Activated CD8-positive, alpha-beta memory T cell treated with anti-CD3 and anti-CD28 coated beads for 1 hour (primary cell): ENCODE measurements at places on chromosomes 3 and 15.

DNA sequence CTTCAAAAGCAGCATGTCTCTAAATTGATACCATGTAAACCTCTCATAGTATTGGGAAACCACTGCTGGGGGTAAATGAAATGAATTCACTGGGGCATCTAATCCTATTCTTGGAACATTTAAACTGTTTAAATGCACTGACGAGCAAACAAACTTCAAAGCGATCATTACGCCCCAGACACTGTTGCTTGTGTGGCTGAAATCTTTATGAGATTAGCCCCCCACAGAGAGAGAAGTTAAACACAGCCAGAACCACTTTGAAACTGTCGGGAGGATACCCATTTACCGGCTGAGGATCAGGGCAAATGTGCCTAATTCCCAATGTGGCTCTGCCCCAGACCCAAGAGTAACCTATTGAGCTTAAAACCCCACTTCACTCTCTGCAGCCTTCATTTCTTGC, 308.4 kb upstream of the CDIN1 start:
- no peak for DNase-seq

DNA sequence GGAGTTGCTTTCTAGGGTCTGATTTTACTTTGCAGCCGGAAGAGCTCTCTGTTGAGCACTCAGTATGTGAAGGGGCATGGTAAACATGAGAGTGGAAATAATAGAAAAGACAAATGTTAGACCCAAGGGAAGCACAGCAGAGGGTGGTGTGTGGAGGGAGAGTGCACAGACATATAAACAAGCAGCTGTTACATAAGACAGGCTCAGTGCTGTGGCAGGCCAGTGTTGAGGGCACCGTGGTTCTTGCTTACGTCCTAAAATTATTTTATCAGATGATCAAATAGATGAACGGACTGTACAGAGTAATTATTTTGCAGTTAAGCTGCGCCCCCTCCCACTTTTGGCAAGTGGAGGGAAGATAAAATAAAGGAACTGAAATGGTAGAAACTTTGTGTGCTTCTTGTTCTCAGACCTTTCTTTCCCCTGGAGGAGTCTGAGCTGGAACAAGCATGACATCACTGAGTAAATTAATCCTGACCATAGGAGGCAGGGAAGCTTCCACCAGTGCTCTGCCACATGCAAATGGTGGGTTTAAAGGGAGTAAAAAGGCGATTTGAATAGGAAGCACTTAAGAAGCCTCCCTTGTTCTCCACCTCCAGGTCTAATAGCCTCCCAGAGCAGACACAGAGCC, 205.6 kb downstream of the IL20RB start:
- no peak for DNase-seq

DNA sequence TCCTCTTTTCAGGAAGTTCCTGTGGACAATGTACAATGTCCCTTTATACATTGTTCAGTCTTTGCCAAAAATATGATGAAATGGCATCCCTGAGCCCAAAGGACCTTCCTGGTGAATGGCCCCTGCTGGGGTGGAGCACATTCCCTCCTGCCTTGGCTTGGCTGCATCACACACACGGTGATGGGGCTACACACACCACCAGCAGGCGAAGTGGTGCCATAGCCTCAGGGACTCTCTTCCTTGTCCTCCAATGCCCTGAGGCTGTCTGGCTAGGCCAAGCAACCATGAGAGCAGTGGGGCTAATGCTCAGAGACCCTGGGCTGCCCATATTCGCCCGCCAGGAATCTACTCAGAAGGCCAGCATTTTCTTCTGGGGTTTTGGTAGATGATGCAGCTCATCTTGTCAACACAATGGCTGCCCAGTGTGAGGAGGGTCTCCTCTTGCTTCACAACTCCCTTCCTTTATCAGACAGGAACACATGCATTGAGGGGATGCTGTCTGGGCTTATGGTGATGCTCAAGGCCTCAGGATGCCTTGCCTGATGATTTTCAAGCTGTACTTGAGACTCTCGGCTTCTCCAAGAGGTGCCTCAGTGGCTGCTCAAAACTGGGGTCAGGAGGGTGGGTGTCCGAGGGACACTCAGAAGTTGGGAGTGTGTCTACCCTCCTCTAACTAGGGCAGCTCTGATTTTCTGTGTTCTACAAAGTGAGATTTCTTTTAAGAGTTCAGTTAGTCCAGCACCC, 40.9 kb upstream of the EPHB1 start:
- DNase-seq = no peak

GRCh38 chr3:63940389-63940757, 28.2 kb upstream of the SCAANT1 start:
- no peak for DNase-seq

DNA sequence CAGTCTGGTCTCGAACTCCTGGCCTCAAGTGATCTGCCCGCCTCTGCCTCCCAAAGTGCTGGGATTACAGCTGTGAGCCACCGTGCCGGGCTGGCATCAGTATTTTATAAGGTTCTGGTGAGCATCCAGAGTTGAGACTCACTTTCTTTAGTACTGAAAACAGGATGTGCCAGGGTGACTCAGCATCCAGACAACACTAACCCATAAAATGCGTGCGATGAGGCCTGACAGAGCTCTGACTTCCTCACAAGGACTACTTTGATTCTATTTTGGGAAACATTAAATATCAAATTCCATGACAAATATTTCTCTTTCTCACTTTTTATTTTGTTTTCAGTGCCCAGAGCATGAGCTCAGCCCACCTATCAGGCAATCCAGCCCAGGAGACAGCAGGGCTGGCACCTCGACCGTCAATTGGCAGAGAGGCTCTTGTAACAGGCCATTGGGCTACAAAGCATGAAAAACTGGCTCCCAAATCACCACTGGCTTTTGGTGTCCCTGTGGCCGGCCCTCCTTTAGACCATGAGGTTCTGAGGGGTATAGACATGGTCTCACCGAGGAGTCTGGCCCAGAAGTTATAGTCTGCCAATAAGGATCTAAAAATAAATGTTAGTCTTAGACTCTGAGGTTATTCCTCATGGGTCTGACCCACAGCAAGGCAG, 75.0 kb downstream of the FEM1B start:
- no peak for DNase-seq

DNA sequence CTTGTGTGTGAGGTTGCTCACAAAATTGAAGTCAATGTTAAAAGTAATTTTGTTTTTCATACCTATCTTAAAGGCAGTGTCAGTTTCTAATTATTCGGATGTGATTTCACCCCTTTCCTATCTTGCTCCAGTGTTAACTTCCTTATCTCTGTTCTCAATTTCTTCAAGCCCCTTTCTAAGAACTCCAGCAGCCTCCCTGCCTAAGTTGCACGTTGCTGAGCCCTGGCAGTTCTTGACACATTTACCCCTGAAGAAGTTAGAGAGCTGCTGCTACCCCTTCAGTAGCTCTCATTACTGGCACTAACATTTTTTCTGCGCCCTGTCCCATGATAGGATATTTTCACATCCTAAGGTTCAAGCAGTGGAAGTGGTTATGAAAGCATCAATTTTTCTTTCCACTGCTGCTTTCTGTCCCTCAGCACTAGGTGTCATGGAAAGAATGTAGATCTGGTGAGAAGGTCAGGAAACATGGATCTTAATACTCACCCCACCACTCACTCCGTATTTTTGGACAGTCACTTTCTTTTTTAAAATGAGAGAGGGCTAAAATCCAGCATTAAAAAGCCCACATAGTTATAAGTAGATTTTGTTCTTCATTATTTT, 62.9 kb downstream of the OPA1 start:
- no peak for DNase-seq

DNA sequence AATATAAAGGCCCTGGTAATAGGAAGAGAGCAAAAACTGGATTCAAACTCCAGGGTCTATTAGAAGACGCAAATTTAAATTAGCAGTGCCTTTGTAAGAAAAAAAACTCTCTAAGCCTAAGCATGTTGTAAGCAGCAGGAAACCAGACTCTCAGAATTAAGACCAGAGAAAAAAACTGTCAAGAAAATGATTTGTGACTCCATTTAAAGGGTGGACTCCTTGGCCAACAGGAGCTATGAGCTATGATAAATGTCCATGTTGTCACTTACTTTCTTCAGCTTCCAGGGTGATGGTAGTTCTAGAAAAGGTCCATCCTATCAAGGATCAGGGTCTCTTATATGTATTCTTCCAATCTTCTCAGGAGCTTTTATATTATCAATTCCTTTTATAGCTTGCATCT, 34.9 kb upstream of the CCDC50 start:
- DNase-seq = no peak

DNA sequence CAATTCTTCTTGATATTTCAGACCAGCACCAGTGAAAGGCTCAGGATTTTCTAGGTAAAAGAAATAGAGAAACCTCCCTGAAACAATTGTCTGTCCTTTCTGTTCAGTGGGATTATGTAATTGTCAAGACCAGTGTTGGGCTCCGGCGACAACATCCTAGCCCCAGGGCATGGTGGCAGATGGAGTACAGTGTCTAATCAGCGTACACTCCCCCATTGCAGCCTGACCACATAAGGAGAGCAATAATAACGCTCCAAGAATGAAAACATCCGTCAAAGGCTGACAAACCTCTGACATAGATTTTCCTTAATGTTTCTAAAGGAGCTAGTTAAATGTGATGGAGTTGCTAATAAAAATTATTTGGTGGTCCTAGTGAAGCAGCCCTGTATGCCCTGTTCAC, 144.6 kb downstream of the EBLN2 start:
- DNase-seq = no peak

DNA sequence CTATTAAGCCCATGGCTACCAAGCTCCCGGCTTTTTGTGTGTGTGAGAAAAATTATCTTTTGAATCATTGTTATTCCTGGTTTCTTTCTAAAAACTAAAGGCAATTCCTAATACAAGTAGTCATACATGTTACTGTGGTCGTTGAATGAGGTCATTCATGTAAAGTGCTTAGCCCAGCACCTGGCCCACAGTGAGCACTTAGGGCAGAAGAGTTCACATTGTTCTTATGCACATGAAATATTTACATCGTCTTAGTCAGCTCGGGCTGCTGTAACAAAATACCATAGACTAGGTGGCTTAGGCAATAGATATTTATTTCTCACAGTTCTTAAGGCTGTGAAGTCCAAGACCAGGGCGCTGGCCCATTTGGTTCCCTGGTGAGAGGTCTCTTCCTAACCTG, 216.1 kb downstream of the SHQ1 start:
- DNase-seq = no peak

- DNase-seq = no peak
Measured at GRCh38 chr3:185948292-185948691, 10.5 kb upstream of the TRA2B start.

DNA sequence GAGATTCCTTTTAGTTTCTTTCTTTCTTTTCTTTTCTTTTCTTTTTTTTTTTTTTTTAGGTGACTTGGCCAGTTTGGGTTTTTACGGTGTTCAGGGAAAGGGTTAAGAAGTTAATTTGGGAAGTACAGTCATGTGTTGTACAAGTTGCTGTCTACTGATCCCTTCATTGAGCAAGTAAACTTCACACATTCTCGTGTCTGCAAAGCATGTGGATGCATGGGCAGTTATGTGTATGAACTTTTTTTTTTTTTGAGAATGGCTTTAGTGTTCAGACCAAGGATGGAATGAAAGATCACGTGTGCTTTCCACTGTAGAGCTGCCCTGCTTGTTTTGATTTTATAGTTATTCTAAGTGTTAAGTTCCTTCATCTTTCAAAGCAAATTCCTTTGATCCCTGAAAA, 132.3 kb downstream of the PGPEP1L start:
- no peak for DNase-seq

DNA sequence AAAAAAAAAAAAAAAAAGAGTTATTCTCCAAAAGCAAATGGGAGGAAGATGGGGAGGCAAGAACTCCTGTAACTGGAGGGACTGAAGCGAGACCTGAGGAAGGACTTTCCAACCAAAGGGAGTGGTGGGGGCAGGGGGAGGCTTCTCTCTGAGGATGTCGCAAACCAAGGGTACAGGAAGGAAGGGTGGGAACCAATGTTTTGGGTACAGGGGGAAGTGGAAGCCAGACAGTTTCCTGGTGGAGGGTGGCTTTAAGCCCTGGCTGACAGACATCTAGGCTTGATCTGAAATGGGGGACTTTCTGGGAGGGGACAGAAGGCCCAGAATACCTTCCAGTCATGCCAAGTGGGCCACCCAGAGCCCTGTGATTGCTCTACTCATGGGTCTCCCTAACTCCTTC, 27.0 kb downstream of the VIPR1 start:
- no peak for DNase-seq

DNA sequence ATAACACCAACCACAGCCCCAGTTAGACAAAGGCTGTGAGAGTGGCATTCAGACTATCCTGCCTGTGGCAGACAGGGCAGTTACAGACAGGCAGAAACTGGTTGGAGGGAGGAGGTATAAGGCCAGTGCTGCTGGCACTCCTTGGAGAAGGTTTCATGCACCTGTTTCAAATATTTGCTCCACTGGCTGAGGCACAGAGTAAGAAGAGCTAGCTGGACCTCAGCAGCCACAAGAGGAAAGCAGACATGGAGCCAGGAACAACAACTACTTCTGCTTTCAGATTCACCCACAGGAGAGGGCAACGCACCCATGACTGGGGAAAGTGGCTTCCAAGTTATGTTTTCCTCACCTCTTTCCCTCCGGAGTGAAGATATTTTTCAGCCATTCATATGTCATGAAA, 11.5 kb upstream of the PRKAR2A start:
- no peak for DNase-seq

DNA sequence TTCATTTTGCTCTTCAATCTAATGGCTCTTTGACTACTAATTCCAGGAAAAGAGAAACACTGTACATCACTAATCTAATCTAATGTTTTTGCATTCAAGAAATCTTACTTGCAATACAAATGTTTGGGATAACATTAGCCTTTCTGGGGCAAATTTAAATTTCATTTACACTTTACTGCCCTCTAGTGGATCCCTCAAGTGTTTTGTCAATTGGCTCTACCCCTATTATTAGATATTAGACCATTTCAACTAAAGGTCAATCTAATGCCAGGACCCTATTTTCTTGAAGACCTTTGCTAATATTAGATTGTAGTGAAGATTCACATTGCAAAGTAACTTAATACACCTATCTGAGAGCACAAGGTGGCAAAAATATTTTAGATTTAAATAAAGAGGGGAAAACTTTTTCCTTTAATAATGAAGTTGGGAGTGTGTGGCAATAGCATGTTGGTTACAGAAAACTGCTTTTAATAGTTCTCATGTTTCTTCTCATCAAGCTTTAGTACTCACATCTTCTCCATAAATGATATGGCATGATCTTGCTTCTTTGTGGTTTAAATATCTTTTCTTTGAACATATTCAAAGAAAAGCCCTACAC, 5.0 kb downstream of the C2CD4A start:
- no peak for DNase-seq

DNA sequence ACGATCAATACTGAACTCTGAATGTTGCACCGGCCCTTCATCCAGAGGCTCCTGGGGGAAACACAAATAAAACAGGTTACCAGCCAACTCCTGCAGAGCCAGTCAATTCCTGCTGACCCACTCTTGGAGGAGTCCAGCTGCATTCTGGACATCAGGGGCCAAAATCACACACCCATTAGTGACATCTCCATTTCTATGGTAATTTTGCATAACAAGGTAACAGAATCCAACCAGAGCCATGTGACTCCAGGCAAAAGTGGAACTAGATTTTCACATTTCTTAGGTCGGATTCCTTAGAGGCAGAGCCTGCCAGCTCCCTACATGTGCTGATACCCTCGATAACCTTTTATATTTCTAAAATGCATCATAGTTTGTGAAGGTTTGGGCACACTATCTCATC, 119.2 kb upstream of the CTNNB1 start:
- DNase-seq = no peak
